WERI-Rb-1 (cell line): ENCODE measurements at places on chromosomes 2 and 18.
A peak's percentile ranks its signal among the peaks of the same experiment; 100 is the strongest.

DNA sequence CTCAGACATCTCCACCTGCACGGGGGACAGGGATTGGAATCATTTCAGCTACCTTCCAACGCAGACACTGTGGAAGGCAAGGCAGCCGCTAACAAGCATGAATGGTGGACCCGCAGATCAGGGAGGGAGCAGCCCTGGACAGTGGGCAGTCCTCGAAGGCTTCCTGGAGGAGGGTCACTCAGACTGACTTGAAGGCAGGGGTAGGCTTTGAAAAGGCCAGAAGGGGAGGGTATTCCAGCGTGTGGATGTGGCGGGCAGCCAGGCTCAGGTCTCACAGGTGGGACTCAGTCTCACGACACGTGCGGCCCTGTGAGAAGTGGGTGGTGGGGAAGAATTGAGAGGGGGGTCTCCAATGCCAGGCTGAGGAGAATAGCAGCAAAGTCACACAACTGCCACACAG, 29.9 kb downstream of the DYSF start:
- no peak for DNase-seq

- no peak for DNase-seq
Measured at GRCh38 chr2:124437811-124438210, 412.7 kb downstream of the CNTNAP5 start.

- DNase-seq, result no peak
Measured at GRCh38 chr18:3207565-3207964, 12.2 kb downstream of the MYOM1 start.

DNA sequence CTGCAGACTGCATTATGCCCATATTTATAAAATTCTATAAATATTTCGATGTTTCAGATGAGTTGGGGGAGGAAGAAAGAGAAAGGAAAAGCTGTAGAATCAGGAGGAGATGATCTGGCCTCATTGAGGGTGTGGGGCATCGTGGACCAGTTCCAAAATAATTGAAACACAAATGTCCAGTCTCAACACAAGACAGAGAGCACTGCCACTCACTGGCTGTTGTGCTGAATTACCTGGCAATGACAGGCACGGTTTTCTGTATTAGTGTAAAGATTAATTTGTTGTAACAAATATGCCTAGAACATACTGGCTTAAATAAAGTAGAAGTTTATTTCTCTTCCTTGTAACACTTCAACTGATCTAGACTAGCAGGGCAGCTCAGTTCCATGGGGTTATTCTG, 24.1 kb downstream of the POLE4 start:
- no peak for DNase-seq

- no peak for DNase-seq
Measured at GRCh38 chr2:209900638-209901037, 101.8 kb upstream of the RPE start.

DNA sequence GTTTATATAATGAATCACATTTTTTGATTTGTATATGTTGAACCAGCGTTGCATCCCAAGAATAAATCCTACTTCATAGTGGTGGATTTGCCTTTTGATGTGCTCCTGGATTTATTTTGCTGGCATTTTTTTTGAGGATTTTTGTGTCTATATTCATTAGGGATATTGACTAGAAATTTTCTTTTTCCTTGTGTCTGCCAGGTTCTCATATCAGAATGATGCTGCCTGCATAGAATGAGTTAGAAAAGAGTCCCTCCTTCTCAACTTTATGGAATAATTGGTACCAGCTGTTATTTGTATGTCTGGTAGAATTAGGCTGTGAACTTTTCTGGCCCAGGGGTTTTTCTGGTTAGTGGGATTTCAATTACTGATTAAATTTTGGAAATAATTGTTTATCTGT, 457.4 kb upstream of the DSEL start:
- DNase-seq, result no peak

DNA sequence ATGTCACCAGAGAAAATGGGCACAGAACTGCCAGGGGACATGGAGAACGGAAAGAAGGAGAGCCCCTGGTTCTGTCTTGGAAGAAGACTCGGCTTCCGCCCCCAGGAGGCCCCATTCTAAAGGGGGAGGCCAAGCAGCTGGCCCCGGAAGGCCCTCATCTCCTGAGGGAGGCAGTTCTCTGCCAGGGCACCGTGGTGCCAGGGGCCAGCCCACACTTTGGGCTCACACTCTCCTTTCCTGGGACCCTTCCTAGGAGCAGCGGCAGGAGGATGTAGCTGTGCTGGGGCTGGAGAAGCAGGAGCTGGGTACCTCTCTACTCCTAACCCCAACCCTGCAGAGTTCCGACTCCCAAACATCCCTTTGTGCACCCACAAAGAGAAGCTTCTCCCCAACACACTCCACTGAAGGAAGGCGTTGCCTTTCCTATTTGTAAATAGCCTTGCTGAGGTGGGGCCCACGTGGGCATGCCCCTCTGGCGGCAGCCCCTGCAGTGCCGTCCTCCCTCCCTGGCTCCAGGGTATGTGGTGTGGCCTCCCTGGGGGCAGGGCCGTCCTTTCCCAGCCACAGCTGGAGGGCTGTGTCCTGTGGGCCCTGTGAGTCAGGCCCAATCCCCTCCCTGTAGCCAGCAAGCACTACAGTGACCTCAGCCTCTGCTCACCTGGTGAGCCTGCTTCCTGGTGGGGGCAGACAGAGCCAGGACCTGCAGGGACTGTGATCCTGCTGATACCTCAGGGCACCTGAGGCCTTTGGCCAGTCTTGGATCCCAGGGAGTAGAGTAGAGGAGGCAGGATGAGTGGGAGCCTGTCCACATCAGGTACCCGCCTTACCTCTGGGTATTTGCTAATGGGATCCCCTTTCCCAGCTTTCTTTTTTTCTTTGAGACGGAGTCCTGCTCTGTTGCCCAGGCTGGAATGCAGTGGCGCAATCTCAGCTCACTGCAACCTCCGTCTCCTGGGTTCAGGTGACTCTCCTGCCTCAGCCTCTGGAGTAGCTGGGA, 26.6 kb downstream of the ZFP36L2 start:
- no peak for DNase-seq

GRCh38 chr2:193776988-193777387, 1582.3 kb upstream of the TMEFF2 start:
- peak; percentile 49 for DNase-seq

DNA sequence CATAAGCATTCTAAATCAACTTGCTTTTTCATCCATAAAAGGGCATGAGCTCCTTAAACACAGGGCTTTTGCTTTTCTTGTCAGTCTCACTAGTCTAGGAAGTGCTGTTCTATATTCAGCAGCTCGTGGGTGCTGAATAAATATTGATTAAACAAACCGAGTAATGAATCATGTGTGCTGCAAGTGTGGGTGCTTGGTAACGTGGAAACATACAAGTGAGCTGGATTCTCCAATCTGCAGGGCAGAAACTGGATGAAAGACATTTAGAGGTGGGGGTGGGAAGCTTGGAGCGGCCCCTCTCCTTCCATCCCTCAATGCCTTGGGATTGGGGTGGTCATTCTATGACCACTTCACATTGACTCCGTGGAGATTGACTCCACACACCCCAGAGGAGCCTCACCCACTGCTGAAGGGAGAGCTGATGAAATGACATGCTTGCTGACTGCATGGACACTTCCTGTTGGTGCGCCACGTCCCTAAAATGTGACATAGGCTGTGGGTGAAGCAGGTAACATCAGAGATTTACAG, 114.6 kb downstream of the DOCK10 start:
- no peak for DNase-seq

GRCh38 chr2:132608311-132608710, 61.7 kb downstream of the LYPD1 start:
- no peak for DNase-seq

DNA sequence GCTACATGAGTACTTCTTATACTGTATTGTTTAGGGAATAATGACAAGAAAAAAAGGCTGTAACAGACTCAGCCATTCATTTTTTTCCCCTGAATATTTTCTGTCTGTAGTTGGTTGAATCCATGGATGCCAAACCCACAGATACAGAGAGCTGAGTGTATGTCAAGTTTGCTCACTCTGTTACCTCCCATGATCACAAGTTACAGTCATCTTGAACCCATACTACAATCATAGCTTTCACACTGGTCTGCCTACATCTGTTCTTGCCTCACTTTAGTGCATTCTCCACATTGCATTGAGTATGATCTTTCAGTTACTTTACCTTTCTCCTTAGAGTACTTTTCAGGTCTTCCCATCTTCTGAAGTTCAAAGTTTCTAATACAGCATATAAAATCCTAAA, 94.0 kb downstream of the BIRC6 start:
- DNase-seq, result no peak

DNA sequence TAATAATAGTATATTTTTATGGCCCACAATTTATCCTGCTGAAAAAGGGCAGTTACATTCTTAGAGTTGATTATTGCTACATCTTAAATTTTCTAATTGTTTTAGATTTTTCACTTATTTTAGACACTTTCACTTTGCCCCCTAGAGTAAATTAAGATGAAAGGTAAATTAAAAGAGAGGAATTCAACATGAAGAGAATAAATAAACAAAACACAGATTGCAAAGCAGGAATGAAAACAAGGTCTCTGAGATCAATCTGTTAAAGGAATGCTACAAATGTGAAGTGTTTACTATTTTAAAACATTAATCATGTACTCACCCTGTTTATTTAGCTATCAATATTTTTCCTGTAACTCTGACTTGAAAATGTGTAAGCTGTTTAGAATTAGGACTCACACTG, 113.5 kb upstream of the ETAA1 start:
- DNase-seq, result no peak

GRCh38 chr18:54822872-54823845, 5.1 kb upstream of the RAB27B start:
- DNase-seq, result no peak

- DNase-seq, result no peak
Measured at GRCh38 chr18:32920796-32921787, 148.3 kb upstream of the KLHL14 start.

DNA sequence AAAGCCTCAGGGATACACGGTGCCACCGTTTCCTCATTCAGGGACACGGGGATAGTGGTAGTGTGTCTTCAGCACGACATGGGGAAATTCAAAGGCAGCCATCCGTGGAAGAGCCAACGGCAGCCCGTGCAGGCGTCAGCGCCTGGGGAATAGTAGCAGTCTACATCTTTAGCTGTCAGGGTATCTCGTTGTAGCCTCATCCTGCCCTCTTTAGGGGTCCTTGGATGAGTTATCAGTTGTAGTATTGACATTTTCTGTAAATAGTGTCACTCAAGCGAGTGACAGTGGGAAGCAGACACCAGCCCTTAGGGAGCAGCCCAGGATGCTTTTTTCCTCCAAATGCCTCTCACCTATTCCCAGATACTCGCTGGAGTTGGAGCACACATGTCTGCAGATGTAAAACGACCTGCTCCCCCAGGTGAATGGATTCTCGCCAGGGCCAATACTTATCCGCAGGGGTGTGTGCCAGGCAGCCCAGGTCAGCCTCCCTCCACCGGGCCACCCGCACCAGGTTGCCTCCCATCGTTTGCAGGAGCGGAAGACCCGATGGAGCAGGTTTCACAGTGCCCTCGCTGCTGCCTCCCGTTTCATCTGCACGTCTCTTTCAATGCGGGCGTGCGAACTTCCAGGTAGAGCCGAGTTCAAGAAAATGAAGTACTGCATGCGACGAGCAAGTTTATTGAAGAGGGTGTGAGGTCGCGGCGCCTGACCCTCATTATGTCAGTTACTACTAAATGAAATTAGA, 41.0 kb downstream of the AGAP1 start:
- DNase-seq, result no peak

GRCh38 chr2:27823569-27823968, 52.0 kb downstream of the MRPL33 start:
- DNase-seq, result no peak

GRCh38 chr2:64721320-64721623, 67.6 kb upstream of the SERTAD2 start:
- no peak for DNase-seq

DNA sequence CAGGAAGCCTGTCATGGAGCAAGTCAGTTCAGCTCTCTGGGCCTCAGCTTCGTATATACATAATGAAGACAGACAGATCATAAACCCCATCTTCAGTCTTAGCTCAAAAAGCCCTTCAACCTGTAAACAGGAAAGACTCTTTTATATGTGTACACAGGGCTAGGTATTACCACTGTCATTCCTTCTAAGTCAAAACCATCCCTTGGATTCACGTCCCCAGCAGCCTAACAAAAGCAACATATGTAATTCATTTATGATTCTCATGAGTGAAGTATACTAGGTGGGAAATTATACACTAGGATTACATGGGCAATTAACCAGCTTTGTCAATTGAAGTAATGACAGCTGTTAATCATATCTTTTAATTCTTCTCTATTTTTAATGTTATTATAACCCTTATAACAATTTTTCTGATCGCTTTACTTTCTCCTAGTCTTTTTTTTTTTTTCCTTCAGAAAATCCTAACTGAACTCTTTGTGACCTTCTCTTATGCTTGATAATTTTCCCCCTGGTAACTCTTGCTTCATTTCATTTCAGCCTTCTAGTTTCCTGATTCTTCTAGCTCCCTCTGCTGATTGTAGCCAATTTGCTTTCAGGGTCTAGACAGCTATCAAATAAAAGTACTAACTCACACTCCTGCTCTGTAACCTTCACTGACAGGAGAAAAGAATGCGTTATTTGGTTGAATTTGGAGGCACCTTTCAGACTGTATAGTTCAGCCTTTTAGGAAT, 99.7 kb downstream of the RBM43 start:
- no peak for DNase-seq

DNA sequence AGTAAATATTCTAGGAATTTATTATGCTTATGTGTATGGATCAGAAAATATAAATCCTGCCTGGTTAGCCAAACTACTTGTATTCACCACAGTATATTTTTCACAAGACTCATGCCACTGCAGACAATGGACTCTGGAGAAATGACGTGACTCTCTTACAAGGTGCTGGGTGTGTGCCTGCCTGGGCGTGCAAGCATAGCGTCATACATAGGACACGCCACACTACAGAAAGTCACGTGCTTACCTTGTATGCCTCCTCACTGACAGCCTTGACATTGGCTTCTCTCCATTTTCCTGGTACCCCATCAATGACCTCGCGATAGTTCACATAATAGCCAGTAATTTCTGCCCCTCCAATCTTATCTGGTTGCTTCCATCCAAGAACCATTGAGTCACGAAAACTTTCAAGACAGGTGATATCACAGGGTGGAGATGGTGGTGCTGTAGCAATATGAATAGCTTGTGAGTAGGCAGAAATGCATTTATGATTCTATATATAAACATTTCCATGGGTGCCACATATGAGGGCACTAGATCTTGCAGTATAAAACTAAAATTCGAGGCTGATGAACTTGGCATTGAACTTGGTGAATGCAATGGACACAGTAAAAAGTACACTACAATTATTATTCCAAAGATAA, 93.2 kb downstream of the MYOM1 start:
- no peak for DNase-seq

- DNase-seq, result no peak
Measured at GRCh38 chr18:56715121-56715520, 64.0 kb downstream of the WDR7 start.

DNA sequence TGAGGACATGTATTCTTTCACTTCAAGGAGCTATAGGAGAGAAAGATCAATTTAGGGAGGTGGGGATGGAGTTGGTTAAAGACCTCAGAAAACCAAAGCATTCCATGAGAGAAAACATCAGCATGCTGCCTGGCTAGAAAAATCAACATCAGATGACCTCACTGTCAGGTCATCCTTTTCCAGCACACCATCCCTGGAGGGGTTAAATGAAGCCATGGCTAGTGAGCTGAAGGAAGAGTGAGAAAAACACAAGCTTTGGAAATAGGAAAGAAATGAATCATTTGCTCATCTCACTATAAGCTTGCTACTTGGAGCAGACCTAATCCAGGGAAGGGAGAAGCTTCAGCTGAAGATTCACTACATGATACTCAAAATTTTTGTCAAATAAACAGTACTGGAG, 109.5 kb upstream of the ITGB6 start:
- no peak for DNase-seq
